ENCODE measurements at places on chromosomes 4 and X.

DNA sequence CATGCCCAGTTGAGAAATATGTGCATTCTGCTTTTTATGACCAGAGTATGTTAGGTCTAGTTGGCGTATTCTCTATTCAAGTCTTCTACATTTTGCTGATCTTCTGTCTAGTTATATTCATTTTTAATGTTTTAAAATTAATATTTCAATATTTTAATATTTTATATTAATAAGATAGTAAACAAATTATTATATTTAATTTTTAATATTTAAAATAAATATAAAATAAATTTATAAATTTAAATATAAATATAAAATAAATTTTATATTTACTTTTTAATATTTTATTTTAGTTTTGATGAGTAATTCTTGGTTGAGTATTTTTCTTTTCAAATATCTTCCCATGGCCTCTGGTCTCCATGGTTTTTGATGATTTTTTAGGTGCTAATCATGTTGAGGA lies 123.8 kb downstream of the GABRA2 start:
- DNase-seq: no peak

DNA sequence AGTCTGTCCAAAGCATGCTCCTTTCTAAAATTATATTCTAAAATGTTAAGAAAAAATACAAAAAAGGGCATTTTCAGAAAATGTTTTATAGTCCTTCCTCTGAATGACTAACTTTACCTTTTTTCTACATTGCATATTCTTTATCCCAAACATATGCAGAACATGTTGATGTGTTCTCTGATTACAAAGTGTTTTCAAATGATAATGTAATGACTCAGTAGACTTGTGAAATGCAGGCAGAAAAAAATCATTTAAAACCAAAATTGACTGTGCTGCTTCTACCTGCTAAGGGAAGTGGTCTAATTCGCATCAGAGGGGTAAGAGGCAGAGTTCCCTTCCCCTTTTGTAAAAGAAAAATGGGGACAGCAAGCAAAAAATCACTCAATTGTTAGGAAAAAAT lies 22.7 kb upstream of the YTHDC1 start:
- no peak for DNase-seq

DNA sequence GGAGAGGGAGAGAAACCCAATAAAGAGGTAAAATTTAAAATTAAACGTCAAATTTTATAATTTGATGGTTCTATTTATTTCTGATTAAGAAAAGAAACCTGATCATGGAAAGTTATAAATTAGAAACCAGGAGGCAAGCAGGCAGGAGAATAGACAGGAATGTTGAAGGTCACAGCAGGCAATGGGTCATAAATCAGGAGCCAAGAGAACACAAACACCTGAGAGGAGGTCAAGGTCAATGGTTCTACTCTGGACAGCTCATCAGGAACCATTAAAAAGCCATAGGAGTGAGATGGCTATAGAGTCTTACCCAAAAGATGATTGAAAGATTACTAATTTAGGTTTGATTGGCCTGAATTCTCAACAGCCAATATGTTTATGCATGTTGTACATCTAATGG lies 126.9 kb upstream of the HCCS start:
- DNase-seq: no peak

DNA sequence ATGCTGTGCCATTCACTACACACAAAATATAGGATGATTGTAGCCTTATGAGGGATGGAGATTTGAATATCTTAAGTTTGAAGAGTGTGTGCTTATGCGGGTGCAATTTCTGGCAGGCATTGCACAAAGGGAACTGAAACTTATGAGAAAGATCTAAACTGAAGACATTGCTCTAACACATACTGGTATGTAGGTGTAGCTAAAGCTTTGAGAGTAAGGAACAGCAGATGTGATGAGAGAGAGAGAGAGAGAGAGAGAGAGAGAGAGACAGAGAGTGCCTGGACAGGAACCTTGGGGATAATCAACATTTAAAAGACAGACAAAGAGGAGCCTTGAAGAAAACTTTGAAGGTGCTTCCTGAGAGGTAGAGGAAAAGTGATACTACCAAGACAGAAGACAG lies 379.7 kb downstream of the SPRY1 start:
- DNase-seq: no peak

DNA sequence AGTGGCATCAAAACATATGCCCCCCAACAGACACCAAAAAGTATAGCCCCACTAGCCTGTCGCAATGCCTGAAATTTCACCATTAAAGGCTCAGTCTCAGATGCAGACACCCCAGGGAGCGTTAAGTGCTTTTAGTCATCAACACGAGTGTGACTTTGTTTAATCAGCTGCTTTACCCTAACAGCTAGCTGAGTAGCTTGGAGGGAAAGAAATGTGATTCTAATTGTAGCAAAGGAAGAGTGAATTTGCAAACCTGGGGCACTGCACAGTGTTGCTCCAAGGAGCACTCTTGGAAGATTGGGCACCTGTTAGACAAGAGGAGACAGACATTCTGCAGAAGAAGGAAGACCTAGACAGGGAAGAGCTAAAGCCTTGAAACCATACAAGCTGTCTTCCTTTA lies 145.1 kb downstream of the BEND2 start:
- no peak for DNase-seq

DNA sequence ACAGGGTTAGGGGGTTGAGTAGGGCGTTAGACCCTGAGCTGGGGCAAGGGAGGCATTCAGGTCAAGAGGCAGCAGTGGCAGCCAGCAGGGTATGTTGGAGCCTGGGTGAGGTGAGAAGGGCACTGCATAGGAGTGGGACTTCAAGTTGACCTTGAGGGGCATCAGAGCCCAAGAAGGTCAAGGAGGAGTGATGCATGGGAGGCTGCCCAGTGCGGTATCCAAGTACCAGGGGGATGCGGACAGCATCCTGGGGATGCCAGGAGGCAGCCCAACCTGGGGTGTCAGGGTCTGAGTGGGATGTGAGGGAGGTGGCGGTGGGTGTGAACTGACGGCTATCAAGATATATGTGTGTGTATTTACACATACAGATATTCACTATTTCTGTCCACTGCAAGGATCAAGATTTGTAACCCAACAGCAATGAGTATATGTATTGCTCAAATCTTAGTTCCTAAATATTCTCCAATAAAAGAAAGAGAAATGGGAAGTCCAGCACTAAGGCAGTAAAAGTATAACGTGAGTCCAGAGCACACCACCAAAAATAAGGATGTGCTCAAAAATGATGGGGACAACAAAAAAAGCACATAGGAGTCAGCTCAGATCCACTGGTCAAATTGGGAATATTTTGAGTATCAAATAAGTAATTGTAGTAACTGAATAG lies 9.8 kb upstream of the DCLK2 start:
- DNase-seq: no peak

GRCh38 chr4:67550857-67551256 lies 5.6 kb upstream of the CENPC start:
- DNase-seq: no peak

DNA sequence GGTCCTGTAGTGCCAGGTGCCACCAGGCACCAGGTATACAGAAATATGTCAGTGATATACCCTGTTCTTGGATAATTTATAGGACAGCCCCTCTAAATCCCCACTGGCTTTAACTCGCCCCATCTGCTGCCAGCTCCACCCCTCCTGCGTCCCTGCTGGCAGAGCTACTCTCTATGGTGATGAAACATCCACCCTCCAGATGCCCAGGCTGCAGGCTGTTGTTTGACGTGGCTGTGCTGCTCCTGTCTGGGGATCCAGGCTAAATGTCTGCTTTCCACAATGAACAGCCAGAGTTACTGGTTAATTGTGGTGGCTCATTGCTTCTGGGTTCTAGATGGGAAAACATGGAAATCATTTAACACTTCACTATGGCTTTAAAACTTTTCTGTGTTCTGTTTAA lies 12.9 kb downstream of the NHSL2 start:
- DNase-seq: no peak

DNA sequence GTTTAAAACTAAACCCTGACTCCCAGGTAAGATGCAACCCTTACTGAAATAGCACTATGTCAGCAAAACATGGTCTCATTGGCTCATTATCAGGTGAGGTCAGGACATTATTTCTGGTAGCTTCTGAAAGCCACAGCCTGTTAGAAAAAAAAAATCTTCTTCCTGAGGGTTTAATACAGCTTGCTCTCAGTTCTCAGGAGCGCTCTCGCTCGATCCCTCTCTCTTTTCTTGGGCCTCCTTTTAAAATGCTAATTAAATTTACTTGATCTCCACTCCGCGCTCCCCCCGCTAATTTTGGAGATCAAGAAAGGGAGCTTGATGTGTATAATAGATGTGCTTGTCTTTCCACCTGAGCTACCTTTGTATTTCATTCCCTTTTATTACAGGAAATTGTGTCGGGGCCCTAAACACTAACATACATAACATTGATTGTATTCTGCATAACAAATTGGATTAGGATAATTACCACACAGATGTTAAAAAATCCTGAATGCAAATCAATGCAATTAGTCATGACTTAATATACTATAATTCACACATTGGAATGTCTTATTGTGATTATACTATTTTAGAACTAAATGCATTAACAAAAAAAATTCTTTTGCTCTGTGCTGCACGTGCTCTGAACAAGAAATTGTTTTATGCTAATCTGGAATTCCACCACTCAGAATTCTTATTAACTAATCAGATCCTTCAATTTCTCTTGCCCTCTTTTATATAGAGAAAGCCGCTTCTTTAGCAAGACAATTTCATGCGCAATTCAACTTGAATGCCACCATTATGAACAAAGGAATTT lies 101.6 kb upstream of the TEX13D start:
- no peak for DNase-seq

DNA sequence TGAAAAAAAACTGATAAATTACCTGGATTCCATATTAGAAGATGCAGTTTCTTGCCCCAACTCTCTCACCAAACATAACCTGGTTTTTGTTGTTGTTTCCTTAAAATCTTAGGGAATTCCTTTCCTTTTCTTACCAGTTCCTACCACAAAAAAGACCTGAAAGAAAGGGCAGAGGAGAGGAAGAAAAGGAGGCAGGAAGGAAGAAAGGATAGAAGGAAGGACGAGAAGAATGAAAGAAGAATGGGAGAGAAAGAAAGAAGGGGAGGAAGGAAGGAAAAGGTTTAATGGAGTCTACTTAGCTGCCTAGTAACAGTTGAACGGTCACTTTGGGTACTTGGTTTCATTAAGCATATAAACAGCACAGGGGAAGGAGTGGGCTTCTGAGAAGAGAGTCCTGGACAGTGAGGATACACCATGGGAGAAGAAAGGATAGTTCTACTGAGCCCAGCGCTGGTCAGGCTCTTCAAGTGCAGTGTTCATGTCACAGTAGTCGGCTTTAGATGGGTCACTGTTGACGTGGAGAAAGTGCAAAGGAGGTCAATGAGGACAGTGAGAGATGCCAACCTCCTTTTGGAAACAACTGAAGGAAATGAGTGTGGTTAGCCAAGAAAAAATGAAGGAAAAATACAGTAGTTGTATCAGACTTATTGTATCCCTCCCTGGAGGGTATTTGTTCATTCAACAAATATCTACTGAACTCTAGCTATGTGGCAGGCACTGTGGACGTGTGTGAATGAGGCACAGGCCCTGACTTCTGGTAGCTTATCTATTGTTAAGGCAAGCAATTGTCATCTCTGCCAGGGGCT lies 1.1 kb upstream of the CHIC2 start:
- DNase-seq: no peak

- DNase-seq: no peak
These were observed 800 bp downstream of the KDM5C start for GRCh38 chrX:53223955-53224859.

DNA sequence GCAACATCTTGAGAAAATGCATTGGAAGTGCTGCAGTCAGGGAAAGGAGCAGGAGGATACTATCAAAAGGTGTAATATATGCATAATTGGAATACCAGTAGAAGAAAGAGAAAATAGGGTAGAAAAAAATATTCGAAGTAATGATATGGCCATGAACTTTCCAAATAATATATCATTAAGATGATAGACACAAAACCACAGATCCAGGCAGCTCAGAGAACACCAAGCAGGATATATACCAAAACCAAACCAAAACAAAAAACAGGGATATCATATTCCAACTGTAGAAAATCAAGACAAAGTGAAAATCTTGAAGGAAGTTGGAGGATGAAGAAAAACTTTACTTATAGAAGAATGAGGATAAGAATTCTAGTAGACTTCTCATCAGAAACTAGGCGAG lies 9.7 kb upstream of the POLA1 start:
- no peak for DNase-seq

GRCh38 chr4:181966104-181966551 lies 277.1 kb upstream of the TENM3 start:
- no peak for DNase-seq

DNA sequence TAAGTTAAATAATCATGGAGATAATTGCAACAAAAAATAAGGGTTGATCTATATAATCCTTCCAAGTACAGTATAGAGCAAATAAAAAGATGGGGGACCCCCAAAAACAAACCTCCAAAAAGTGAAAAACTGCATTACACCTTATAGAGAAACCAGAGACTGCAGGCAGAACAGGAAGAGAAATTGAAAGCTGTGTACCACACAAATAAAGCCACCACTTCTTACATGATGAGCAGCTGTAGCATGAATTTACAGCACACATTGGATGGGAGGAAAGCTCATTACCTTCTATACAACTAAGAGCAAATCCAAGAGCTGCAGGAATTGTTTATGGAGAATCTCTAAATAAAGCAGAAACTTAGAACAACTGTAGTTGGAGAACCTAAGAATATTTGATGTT lies 152.4 kb upstream of the PDE5A start:
- no peak for DNase-seq

- DNase-seq: no peak
These were observed 24.4 kb downstream of the TXK start for GRCh38 chr4:48109413-48110263.

GRCh38 chr4:74235135-74235534 lies 73.1 kb upstream of the EPGN start:
- DNase-seq: no peak

- no peak for DNase-seq
These were observed 26.4 kb upstream of the SCML1 start for GRCh38 chrX:17710871-17711301.

GRCh38 chrX:131729295-131729694 lies 185.4 kb downstream of the OR13H1 start:
- no peak for DNase-seq

DNA sequence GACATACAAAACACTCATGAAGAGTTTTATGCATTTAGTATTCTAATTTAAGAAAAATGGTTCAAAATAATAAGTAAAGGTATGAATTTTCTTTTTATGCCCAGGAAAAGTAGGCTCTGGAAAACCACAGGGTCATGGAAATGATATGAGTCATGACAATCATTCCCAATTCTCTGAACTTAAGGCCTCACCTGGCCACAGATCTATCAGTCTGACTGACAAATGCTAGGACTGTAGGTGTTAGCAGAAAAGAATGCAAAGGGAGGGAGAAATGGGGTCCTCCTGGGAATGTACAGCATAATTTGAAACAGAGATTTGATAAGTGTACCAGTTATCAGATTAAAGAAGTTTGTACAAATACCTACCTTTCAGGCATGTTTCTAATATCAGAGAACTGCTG lies 270.5 kb upstream of the ARSJ start:
- DNase-seq: no peak

Measured in stimulated activated CD8-positive, alpha-beta memory T cell treated with anti-CD3 and anti-CD28 coated beads, Interleukin-7, amount 100 ng/mL, for 48 hours (primary cell).